ENCODE measurements at places on chromosomes 4 and X.
A peak's percentile ranks its signal among the peaks of the same experiment; 100 is the strongest.

DNA sequence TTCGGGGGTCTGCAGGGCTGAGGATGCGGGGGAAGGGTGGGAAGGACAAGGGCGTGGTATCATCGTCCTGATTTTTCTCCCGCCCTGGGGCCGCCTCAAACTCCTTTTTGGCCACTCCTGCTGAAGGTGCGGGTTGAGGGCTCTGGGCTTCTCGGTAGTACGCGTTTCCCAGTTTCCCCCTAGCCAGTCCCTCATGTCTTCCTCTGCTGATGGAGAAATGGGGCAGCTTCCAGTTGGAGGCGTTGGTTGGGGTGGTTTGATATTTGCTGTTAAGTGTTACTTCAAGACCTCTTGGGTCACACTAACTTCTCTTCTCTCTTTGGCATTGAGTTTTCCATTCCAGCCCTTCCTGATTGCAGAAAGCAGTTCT is 482 bp downstream of the GSTCD start:
- DNase-seq: peak; percentile 23

DNA sequence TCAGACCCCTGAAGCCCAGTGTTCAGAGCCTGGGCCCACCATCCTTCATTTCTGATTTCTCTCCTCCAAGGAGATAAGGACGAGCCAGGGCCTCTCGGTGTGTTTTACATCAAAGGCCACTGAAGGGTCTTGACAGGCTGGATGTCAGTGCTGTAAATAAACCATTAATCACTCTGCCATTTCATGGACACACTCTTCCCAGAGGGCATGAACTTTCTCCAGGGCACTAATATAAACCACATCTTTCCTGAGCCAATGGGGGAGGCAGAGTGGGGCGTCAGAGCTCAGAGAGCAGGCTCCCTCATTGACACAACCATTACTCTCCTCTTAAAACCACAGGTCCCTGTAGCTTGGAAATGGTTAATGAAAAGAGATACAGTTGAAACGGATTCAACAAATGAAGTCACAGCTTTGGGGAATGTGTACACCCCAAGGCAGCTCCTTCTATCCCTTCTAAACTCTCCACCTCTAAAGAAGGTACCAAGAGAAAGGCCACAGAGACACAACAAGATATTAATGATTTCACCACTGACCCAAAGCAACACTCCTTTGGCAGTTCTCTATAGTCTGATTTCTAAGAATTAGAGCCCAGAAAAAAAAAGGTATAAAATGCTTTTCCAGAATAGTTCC is 200.6 kb downstream of the CHIC2 start:
- no peak for DNase-seq

DNA sequence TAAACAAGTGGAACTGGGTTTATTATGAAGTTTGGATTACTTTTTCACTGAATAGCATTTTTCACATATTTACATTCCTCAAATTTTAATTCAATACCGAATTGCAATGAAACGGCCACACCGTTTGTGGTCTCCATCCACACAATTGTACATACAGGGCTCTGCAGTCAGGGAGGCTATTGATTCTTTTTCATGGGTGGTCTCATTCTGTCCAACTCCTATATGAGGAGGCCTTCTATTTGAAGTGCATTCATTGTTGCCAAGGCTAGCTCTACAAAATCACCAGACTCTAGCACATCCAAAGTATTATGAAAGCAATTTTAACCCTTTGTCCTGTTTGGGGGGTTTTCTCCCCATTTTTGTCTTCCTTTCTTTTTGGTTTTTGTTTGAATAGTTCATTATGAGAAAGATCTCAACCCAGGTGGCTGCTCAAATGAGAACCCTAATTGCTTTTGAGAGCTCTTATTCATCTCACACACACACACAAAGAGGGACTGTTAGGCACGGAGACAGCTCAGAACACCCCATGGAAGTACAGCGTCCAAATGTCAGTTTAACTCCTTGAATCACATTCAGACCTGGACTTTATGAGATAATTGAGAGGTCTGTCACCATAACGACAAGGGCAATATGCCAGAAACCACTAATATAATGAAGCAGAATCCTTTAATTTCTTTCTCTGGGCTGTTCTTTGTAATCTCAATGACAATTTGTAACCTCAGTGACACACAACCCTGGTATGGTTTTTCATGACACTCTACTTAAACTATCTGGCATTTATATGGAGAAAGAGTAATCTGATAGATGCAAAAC is 79.4 kb downstream of the NLGN4X start:
- no peak for DNase-seq

- peak; percentile 55 for DNase-seq
Measured at GRCh38 chr4:39353478-39354253, 12.5 kb downstream of the RFC1 start.

DNA sequence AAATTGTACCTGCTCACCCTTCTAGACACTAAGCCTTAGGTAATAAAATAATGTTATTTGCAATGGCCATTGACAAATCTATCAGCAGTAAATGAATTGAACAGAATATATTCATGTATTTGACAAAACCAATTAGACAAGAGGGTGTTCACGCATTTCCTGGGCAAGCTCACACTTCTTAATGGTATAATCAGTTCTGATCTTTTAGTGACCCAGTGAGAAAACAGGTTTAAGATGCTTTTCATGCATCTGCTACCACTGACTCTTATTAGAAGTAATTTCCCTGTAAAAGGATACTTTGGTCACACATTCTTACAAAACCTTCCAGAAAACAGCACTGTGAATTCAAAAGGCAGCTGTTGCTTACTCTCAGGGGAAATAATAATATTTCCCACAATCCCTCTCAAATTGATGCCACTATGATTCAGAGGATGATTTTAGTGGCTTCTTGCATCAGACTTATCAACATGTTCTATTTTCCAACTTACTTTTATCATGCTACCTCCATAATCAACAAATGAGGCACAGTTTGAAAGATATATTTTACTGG is 313.9 kb upstream of the NWD2 start:
- DNase-seq: no peak

- DNase-seq: no peak
Measured at GRCh38 chr4:145868637-145869409, 69.8 kb downstream of the ZNF827 start.

DNA sequence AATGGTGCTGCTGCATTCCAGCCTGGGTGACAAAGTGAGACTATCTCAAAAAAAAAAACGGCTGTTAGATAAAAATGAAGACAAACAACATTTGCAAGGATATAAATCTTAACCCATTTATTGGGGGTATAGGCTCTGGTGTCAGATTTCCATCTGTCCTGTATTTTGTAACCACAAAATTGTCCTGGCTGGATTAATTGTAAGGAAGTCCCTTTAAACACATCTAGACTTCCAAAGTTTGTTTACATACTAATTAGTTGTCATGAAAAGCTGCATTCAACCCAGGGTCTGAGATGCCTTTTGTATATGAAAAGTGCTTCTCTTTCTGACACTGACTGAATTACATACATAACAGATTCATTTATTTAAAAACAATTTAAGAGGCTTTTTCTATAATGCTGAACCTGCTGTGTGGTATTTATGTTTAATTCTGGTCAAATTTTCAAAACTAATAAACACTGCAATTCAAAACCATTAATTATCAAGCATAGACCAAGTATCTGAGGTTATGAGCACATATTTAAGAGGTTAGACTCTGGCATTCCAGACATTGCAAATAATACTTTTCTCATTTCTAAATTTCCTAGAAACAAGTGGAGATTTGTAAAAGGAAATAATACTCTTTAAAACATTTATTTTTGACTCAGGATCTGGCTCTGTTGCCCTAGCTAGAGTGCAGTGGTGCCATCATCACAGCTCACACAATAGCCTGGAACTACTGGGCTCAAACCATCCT is 17.5 kb upstream of the UGDH start:
- no peak for DNase-seq

GRCh38 chr4:139208404-139208945 is 31.5 kb upstream of the ELF2 start:
- no peak for DNase-seq

DNA sequence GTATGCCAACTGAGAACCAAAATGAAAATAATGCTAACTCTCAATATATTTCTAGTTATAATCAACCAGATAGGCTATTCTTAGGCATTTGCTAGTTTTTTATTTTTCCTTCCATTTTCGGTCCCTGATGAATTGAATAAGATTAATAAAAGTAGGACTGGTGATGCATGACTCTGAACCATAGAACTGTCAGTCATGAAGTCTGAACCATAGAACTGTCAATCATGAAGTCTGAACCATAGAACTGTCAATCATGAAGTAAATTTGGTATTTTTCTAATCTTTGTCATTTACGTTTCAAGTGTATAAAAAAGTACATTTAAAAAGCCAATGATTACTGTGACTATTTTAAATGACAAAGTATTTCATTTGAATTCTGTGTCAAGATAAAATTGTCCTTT is 460.2 kb upstream of the NDST3 start:
- no peak for DNase-seq

DNA sequence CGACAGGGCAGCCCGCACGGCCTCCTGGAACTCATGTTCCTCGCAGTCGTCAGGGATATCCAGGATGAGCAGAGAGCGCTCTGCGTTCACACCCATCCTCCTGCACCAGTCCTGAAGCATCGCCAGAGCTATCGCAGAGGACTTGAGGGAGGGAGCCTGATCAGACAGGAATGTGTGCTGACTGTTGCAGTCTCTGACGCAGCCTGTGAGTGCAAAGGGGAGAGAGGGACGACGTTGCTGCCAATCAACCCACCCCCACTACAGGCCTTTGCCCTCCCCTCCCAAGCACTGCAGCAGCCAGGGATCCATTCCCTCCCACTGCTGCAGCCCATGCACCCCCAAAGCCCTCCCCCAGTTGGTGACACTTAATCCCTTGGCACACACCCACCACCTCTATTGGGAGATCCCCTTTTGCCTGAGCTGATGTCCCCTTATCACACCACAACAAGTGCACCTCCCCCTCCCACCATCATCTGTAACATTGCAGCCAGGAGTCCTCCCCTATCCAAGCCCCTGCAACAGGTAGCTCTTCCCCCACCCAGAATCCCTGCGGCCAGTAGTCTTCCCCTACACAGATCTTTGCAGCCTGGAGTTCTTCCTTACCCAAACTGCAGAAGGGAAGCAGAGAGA is 897 bp downstream of the PNMA6F start:
- no peak for DNase-seq

DNA sequence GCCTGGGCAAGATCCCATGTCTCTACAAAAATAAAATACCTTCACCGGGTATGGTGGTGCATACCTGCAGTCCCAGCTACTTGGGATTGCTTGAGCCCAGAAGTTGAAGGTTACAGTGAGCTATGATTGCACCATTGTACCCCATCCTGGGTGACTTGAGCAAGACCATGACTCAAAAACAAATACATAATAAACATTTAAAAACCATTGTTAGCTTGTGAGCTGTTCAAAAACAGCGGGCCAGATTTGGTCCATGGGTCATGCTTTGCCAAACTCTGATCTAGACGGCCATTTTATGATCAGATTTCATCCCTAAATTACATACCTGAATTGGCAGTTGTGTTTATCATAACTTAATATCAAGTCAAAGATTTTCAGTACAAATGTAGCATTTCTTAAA is 76.0 kb upstream of the GPM6B start:
- DNase-seq: no peak

GRCh38 chr4:119664168-119664907 is 35.7 kb upstream of the PDE5A start:
- no peak for DNase-seq

GRCh38 chr4:68950033-68950432 is 1.6 kb downstream of the UGT2A3 start:
- no peak for DNase-seq

DNA sequence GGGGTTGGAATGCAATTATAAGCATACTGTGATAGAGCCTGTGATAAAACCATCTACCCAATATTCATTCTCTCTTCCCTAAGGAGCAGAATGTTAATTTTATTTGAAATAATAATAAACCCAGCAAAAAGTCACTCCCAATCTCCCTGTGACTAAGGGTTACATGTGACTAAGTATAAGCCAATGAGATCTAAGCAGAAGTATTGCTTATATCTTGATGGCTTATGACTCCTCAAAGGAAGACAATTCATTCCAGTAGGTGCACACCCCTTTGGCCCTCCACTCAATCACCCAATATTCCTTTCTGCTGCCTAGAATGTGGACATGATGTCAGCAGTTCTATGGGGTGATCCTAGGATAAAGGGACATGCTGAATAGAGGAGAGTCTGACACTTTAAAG is 224.6 kb downstream of the ADAMTS3 start:
- no peak for DNase-seq

DNA sequence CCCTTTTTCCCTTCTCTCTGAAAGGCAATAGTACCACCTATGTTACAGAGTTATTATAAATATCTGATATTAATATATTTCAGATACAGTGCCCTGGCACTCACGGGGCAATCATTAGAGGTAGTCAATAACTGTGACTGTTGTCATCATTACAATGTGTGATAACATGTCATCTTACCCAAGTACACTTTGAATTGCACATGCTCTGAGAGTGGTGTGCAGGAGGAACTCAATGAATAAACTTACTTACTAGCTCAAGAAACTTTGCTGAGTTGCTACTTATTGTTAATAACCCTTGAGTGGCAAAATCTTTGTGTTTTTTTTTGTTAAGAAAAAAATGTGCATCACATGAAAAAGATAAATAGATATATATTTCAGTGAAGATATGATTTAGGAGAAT is 275.1 kb upstream of the RASGEF1B start:
- no peak for DNase-seq

- DNase-seq: no peak
Measured at GRCh38 chrX:320126-320783, 1.7 kb upstream of the GTPBP6 start.

DNA sequence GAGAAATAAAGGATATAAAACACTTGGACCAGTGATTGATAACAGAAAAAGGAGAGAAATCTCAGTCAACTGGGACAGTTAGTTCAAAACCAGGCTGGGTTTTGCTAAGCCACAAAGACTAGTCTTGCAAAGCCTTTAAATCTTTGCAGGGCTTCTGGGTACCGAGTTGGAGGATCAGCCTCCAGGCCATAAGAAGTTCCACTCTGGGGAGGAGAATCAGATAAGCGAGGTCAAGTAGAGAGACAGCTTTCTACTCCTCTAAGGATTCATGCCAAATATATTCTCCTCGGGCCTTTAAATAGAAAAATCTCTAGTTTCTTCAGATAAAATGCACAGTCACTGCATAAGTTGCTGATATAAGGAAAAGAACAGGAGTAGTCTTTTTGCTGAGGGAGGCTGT is 92.7 kb downstream of the MFAP3L start:
- DNase-seq: no peak

GRCh38 chrX:78548012-78548411 is 111.1 kb downstream of the RTL3 start:
- no peak for DNase-seq

DNA sequence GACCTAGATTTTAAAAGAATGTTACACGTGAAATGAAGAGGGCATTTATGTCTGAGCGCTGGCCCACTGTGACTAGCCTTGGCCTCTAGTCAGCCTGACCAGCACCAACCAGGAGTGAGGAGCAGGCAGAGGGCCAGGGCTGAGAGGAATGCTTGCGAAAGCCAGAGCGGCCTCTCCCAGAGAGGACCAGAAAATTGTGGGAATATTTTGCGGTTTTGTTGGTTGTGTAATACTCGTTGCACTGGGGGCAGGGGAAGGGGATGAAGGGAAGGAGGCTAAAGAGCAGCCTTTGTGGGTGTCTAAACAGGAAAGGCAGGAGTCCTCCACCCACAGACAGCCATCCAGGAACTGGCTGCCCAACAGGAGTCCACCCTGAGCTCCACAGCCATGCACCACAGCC is 3.8 kb downstream of the GABRE start:
- peak; percentile 70 for DNase-seq

- DNase-seq: no peak
Measured at GRCh38 chr4:26175006-26175786, 145.6 kb upstream of the RBPJ start.

GRCh38 chrX:111650845-111651244 is 30.1 kb upstream of the ALG13 start:
- no peak for DNase-seq
